ENCODE measurements at places on chromosomes 13 and 19. TPM values are rescaled to one million over a fixed set of nuclear protein-coding genes. Genes with fewer than 3 reads are reported as not detected.

GRCh38 chr19:31074199-31075125 is 274.8 kb downstream of the TSHZ3 start:
- DNase-seq = no peak

GRCh38 chr13:27024776-27025492 is 146.7 kb downstream of the USP12 start:
- no peak for DNase-seq

DNA sequence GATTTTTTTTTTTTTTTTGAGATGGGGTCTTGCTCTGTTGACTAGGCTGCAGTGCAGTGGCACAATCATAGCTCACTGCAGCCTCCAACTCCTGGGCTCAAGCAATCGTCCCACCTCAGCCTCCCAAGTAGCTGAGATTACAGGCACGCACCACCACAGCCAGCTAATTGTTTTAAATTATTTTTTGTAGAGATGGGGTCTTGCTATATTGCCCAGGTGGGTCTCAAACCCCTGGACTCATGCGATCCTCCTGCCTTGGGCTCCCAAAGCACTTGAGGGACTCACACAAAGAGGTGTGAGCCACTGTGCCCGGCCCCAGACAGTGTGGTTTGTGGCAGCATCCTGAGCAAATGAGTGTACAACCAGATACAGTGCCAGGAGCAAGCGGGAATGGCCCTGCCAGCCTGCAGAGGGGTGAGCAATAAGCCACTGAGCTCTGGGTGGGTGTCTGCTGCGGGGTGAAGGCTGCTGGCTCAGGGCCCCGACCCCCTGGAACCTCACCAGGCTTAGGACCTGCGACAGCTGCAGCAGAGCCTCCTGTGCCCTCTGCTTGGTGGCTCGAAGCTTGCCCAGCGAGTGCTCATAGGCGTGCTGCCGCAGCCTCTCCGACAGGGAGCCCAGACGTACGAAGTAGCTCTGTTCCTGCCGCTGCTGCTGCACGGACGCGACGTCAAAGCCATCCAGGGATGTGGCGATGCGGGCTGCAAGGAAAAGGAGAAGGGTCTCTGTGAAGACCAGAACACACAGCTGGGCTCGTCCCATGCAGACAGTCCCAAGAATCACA is 15.9 kb upstream of the TICAM1 start:
- DNase-seq = no peak

- peak; percentile 20 for DNase-seq
These were observed 171.4 kb downstream of the OXGR1 start for GRCh38 chr13:96822895-96823294.

DNA sequence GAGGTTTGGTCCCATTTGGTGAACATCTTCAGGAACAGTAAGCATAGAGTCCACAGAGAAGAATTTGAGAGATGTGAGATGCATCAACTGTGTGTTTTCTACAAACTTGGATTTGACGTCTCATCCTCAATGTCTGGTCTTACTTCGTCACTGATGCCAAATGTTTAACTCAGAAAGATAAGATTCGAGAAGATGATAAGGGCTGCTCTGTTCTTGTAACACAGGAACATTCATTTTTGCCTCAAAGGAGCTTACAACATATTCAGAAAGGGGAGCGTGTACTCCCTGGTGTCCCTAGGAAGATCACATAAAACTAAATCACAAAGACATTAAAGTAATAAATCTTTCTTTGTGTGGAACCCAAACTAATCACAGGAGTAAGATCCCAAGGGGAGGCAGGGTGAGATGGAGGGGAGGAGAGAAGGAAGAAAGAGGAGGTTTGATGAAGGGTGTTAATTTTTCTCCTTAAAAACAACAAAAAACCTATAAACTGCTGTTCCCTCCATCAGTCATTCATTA is 247.7 kb upstream of the IRS2 start:
- no peak for DNase-seq

GRCh38 chr19:53982611-53983010 is 8.8 kb upstream of the CACNG6 start:
- peak; percentile 33 for DNase-seq

- DNase-seq = no peak
These were observed 4.7 kb upstream of the POMP start for GRCh38 chr13:28654276-28654675.

DNA sequence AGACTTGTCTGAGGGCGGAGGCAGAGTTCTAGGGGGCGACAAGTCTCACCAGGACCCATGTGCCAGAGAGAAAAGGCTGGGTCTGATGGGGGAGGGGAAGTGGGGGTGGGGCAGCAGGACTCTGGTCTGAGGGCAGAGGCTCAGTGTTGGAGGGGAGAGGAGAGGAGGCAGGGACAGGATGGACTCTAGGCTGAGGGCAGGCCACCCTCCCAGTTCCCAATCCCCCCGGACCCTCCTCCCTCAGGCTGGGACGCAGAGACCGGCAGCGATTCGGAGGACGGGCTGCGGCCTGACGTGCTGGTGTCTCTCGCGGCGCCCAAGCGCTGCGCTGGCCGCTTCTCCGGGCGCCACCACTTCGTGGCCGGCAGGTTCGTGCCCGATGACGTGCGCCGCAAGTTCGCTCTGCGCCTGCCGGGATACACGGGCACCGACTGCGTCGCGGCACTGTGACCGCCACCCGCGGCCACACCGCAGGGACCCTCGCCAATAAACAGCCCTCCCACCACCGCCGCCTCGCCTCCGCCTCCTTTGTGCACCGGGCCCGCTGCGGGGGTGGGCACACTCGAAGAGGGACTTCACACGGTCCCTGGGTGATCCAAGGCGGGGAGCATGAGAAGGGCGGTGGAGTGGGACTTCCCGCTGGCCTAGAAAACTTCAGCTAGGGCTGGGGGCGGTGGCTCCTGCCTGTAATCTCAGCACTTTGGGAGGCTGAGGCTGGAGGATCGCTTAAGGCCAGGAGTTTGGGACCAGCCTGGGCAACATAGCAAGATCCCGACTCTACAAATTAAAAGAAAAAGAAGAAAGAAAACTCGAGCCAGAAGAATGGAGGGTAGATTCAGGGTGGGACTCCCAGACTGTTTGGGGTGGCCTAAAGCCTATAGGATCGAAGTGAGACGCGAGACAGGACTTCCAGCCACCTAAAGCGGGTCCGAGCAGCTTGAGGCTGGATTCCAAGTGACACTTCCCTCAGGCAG is 703 bp upstream of the CILP2 start:
- no peak for DNase-seq

DNA sequence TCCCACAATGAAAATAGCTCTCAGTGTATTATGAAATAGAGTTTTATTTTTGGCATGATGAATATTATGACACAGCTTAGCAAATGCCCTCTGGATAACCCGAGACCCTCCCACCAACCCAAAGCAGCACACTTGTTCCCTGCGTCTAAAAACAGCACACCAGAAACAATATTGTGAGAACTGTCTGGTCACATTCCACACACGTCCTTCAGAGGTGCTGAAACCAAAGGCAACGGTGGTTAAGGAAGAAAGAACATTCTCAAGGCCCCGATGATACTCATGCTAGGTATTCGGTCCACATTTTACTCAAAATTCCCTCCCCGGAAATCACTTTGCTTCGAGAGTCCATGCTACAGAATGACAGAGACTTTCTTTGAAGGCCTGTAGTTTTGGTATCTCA is 156.7 kb downstream of the SLC7A1 start:
- DNase-seq = no peak

- DNase-seq = no peak
These were observed 49.5 kb upstream of the PCDH17 start for GRCh38 chr13:57582032-57582431.

- DNase-seq = no peak
These were observed 519 bp downstream of the ZNF551 start for GRCh38 chr19:57682226-57682766.

GRCh38 chr13:97352815-97353214 is 81.2 kb upstream of the RAP2A start:
- DNase-seq = no peak

GRCh38 chr13:52195401-52195837 is 36.0 kb upstream of the NEK3 start:
- peak; percentile 82 for DNase-seq

DNA sequence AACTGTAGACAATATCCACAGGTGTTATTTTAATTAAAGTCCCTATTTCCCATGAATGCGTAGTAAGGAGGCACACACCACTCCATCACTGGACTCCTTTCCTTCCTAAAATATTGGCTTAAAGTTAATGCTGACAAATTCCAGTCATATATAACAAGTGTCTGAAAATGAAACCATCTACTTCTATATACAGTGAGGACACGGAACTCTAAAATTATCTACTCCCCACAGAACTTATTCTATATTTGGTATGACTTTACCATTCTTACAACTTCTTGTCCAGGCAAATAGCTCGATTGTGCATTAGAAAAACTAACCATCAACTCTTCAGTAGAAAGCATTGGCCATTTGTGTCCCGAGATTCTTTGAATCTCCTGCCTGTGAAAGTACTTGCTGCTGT is 1560.2 kb downstream of the EFNB2 start:
- no peak for DNase-seq

- DNase-seq = peak; percentile 58
These were observed 2.1 kb downstream of the ZNF575 start for GRCh38 chr19:43534816-43535761.

GRCh38 chr13:36357231-36357630 is 11.0 kb upstream of the SPART start:
- DNase-seq = no peak

GRCh38 chr13:98664047-98664446 is 87.1 kb upstream of the STK24 start:
- peak; percentile 88 for DNase-seq

GRCh38 chr13:29103065-29103800 is 283.1 kb downstream of the MTUS2 start:
- DNase-seq = no peak

DNA sequence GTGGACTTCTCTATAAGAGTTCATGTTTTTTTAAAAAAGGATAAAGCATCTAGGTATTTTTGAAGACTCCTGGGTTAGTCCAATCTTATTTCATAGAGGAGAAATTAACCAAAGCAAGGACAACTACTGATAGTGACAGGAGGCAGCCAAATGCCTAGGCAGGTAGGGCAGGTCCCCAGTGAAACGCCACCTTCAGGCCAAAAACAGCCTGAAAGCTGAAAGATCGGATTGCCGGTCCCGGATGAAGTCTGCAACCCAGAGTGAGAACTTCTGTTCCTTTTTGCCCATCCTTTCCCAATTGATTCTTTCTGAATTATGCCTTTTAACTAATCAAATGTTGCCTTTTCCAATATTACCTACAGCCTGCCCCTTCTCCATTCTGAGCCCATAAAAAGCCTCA is 6.1 kb upstream of the GGACT start:
- DNase-seq = no peak

CEACAM19 gene
- 0.73 TPM for total RNA-seq

BCAM gene
- total RNA-seq = not detected

LILRB2 gene
- total RNA-seq = not detected

SULT2B1 gene
- total RNA-seq = not detected

RUBCNL gene
- total RNA-seq = 1.0 TPM

ZNF57 gene
- 7.1 TPM for total RNA-seq

C1QTNF9B gene
- not detected for total RNA-seq
